Cerebellar cortex (tissue), 1 donor: ENCODE measurements at places on chromosomes 1 and 21.
A peak's percentile ranks its signal among the peaks of the same experiment; 100 is the strongest.

GRCh38 chr1:156060937-156061636 lies at the start of gene RAB25:
RAB25 (plus strand) TSS chr1:156061160; CDS start chr1:156061401, 241 bp downstream.
- no peak for DNase-seq

- no peak for DNase-seq
Observed at GRCh38 chr21:32929633-32930038, 96.1 kb upstream of the OLIG2 start.

DNA sequence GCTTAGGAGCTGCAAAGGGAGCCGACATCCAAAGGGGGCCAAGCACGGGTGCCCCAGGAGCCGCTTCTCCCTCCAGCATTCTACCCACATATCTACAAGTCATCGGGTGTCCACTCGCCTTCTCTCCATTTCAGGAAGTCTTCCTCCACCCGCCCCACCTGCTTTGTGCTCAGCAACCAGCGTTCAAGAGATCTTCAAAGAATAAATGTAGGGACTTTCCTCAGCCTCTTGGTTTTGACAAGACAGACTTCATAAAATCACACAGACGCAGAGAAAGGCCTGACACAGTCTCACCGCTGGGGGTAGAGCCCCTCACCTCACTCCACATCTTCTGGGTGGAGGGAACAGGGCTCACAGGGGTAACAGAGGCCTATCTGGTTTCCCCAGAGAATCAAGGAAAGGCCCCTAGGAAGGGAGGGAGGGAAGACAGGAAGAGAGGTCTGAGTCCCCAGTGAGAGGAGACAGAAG lies 49.5 kb downstream of the SSBP3 start:
- DNase-seq = peak; percentile 78

DNA sequence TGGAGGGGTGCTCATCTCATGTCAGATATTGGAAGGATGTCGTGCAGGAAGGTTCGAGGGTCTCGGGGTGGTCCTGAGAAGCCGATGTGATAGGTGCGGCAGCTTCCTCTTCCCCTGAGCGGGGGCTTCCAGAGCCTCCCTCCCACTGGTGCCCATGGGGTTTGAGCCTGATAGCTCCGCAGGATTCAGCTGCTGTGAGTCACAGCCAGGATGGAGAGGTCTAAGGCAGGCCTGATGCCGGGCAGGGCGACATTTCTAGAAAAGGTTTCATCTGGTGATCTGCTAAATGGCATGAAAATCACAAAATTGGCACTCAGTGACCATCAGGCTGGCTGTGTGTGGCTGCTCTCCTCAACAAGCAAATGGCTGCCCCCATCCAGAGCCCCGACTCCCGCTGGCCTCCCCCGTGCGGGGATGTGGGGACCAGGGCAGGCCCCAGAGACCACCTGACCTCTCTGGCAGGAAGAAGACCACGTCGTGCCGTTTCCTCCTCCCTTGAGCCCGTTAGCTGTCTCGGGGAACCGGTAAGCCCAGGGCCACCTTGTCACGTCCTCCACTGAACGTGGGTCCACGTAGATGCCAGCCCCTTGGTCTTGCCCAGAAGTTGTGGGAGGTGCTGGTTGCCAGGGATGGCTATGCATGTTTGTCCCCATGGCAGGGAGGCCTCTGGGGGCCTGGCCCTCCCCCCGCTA lies 66.1 kb downstream of the SKI start:
- DNase-seq = no peak
